ENCODE measurements at places on chromosomes 16 and 17.

DNA sequence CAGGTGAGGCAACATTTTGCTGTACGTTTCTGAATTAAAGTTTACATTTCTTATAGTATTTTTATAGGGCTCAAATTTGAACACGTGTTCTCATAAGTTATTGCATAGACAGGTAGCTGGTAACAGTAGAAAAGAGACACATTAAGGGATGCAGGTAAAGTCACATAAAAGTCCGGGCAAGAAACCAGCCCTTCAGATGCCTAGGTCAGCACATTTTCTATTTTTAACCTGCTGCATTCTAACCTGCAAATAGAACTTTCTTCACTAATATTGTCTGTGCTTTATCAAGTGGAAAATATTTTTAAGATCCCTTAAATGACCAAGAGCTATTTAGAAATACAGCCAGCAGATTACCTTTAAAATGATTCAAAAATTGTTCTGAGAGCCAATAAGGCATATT, 307.4 kb upstream of the AXIN2 start:
- H3K27me3 ChIP-seq = no peaks in the 10 kb centered on the region
- DNase-seq = no peak
- H3K4me1 ChIP-seq = no peaks in the 10 kb centered on the region
- H3K4me3 ChIP-seq = no peak overlapping the region
- no peak overlapping the region for H3K27ac ChIP-seq
- no peaks in the 10 kb centered on the region for H3K36me3 ChIP-seq

DNA sequence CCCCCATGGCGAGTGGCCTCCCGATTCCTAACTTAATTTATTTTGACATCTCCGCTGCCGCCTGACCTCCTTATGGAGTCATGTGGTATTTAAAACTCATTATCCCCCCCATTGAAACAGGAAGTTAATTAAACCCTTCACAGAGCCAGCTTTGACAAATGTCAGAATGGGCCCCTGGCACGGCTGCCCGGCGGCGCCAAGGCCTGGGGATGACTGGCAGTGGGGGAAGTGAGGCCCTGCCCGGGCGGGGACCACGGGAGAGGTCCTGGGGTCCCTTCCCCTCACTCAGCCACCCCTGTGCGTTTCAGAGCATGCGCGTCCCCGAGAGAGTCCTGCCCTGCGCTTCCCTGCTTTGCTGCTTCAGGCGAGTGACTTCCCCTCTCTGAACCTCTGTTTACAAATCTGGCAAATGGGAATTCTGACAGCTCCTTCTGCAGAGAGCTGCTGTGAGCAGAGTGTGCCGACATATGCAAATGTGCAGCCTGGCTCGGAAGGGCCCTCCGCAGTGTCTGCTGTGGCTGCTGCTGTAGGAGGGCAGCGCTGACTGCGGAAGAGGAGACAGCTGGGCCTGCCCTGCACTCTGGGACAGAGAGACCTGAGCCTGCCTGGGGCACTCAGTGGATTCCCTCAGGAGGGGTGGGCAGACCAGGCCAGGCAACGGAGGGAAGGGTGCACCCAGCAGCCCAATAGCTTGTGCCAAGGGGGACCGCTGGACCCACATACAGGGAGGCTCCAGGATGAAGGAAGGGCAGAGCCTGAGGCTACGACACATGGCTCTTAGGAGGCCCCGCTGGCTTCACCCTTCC, 4.4 kb upstream of the ZFPM1 start:
- H3K27me3 ChIP-seq = no peaks in the 10 kb centered on the region
- H3K36me3 ChIP-seq = no peaks in the 10 kb centered on the region
- no peaks in the 10 kb centered on the region for H3K4me1 ChIP-seq
- no peak overlapping the region for H3K27ac ChIP-seq

DNA sequence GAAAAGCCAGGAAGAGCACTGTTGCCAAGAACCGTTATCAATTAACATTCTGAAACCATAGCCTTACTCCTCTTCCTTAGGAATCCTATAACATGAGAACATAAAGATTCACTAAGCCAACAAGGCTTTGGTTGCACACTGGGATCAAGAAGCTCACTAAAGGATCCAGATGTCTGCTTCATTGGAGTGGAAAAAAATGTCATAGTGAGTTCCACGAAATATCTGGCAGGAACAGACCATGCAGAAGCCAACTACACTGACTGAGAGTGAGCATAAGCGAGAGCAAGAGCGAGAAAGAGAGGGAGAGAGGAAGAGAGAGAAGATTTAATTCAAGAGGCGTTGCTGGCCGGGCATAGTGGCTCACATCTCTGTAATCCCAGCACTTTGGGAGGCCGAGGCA, 13.4 kb upstream of the MEIOC start:
- no peaks in the 10 kb centered on the region for H3K4me1 ChIP-seq
- H3K36me3 ChIP-seq = no peaks in the 10 kb centered on the region
- no peak for DNase-seq
- no peak overlapping the region for H3K4me3 ChIP-seq
- H3K27ac ChIP-seq = no peak overlapping the region

- no peaks in the 10 kb centered on the region for H3K27me3 ChIP-seq
- no peak for DNase-seq
- H3K4me3 ChIP-seq = no peak overlapping the region
- H3K4me1 ChIP-seq = peaks cover 8% of the 10 kb centered on the region
- H3K27ac ChIP-seq = no peak overlapping the region
Measured at GRCh38 chr17:64382061-64382583, 8.5 kb downstream of the PECAM1 start.

DNA sequence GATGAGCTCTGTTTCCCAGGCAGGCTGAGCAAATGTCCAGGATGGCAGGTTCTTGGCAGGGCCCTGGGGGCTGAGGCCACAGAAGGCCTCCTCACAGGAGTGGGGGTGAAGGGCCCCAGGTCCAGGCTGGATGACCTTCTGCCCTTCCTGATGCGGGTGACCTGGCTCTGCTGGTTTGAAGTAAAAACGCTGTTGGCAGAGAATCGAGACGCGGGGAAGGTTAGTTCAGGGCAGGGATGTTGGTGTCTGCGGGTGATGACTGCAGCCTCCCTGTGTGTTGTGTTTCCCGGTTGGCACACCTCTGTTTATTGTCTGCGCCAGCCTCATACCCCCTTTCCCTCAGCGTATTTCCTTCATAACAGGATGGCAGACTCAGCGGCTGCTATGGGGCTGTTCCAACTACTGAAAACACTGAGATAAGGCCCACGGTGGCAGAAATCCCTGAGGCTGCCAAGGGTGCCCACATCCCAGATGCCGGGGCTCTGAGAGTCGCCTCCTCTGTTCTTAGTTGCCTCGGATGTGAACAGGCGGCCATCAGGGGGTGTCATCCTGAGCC, 104.6 kb downstream of the METRNL start:
- H3K4me1 ChIP-seq = peaks cover 10% of the 10 kb centered on the region
- peak; percentile 7 for DNase-seq
- no peak overlapping the region for H3K27ac ChIP-seq
- H3K36me3 ChIP-seq = no peaks in the 10 kb centered on the region
- no peak overlapping the region for H3K4me3 ChIP-seq

DNA sequence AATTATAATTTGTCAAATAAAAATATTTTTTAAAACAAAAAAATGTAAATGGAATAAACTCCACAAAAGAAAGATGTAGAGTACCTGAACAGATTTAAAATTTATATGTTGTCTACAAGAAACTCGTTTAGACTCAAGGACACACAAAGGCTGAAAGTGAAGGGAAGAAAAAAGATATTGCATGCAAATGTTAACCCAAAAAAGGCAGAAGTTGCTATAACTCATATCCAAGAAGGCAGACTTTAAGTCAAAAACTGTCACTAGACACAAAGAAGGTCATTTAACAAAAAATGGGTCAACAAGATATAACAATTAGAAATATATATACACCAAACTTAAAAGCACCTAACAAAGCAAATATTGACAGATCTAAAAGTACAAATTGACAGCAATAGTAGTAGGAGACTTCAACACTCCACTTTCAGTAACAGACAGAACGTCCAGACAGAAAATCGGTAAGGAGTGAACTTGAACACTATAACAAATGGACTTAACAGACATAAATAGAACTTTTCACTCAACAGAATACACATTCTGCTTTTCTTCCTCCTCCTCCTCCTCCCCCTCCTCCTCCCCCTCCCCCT, 40.8 kb upstream of the MYLK3 start:
- H3K36me3 ChIP-seq = no peaks in the 10 kb centered on the region
- H3K27ac ChIP-seq = no peak overlapping the region
- no peaks in the 10 kb centered on the region for H3K4me1 ChIP-seq

DNA sequence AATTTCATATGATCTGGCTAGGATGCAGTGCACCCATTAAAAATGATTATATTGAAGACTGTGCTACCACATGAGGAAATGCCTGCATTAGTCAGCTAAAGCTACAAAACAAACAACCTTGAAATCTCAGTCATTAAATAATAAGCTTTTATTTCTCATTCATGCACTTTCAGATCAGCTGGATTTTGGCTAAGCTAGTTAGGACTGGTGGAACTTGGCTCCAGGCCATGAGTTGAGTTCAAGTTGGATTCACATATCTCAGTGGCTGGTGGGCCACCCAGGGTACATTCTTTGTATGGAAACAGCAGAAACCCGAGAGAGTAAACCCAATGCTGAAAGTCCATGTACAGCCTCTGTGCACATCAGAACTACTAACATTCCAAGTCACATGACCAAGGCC, 6.4 kb upstream of the SLFN12L start:
- H3K4me1 ChIP-seq = no peaks in the 10 kb centered on the region
- no peak overlapping the region for H3K27ac ChIP-seq
- no peak for DNase-seq
- H3K36me3 ChIP-seq = no peaks in the 10 kb centered on the region
- no peaks in the 10 kb centered on the region for H3K27me3 ChIP-seq

GRCh38 chr16:22270525-22270924, 26.7 kb upstream of the POLR3E start:
- no peaks in the 10 kb centered on the region for H3K27me3 ChIP-seq
- no peak overlapping the region for H3K4me3 ChIP-seq
- H3K4me1 ChIP-seq = no peaks in the 10 kb centered on the region
- no peak for DNase-seq

DNA sequence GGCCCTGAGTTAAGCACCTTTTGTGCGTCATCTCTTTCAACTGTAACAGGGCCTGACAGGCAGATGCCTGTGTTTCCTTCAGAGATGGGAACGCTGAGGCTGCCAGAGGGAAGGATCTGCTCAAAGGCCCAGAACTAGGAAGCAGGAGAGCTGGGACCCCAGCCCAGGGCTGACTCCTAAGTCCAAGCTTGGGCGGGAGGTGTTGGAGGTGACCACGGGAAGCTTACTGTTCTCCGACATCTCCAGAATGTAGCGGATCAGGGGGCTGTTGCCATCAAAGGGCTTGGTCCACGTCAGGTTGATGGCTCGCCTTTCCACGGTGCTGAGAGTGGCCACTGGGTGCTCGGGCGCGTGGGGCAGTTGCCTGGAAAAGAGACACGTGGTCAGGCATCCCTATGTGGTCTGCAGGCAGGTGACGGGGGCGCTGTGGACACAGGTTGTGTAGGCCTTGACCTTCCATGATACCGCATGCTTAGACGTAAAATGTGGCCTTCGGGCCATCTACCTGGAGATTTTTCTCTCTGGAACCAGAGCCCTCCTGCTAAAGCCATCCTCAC, 111.4 kb upstream of the CDC42EP4 start:
- H3K36me3 ChIP-seq = peaks cover 16% of the 10 kb centered on the region
- no peak overlapping the region for H3K27ac ChIP-seq
- no peak overlapping the region for H3K4me3 ChIP-seq
- no peaks in the 10 kb centered on the region for H3K27me3 ChIP-seq
- DNase-seq = no peak
- H3K4me1 ChIP-seq = no peaks in the 10 kb centered on the region

- H3K27me3 ChIP-seq = peaks cover 4% of the 10 kb centered on the region
- H3K4me1 ChIP-seq = no peaks in the 10 kb centered on the region
- H3K36me3 ChIP-seq = no peaks in the 10 kb centered on the region
- no peak overlapping the region for H3K27ac ChIP-seq
Measured at GRCh38 chr16:86120201-86121192, 221.5 kb downstream of the IRF8 start.

- H3K36me3 ChIP-seq = no peaks in the 10 kb centered on the region
- DNase-seq = no peak
- no peaks in the 10 kb centered on the region for H3K27me3 ChIP-seq
- H3K27ac ChIP-seq = no peak overlapping the region
- no peak overlapping the region for H3K4me3 ChIP-seq
Measured at GRCh38 chr16:48617711-48618148, 7.8 kb upstream of the N4BP1 start.

GRCh38 chr17:32912218-32912897, 15.6 kb upstream of the TMEM98 start:
- DNase-seq = no peak
- H3K36me3 ChIP-seq = no peaks in the 10 kb centered on the region
- H3K27ac ChIP-seq = peak overlapping the region; percentile 76
- H3K4me1 ChIP-seq = peaks cover 12% of the 10 kb centered on the region
- H3K27me3 ChIP-seq = no peaks in the 10 kb centered on the region
- no peak overlapping the region for H3K4me3 ChIP-seq

DNA sequence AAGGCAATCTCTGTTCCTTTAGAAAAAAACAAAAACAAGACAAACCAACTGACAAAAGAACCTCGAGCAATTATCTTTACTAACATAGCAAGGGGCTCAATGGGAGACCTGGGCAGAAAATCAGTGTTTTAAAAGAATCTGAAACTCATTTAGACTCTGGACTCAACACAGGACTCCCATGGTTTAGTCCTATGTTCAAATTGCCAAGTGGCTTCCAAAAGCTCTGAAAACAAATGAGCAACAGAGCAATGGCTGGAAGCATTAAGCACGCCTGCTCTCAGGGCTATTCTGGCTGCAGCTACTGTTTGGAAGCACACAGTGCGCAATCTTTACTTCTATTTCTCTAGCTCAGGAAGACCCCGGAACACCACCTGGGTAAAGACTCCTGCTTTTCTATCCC, 162.0 kb downstream of the AATF start:
- H3K27me3 ChIP-seq = no peaks in the 10 kb centered on the region
- no peak overlapping the region for H3K27ac ChIP-seq
- H3K4me3 ChIP-seq = no peak overlapping the region
- peaks cover 11% of the 10 kb centered on the region for H3K36me3 ChIP-seq

DNA sequence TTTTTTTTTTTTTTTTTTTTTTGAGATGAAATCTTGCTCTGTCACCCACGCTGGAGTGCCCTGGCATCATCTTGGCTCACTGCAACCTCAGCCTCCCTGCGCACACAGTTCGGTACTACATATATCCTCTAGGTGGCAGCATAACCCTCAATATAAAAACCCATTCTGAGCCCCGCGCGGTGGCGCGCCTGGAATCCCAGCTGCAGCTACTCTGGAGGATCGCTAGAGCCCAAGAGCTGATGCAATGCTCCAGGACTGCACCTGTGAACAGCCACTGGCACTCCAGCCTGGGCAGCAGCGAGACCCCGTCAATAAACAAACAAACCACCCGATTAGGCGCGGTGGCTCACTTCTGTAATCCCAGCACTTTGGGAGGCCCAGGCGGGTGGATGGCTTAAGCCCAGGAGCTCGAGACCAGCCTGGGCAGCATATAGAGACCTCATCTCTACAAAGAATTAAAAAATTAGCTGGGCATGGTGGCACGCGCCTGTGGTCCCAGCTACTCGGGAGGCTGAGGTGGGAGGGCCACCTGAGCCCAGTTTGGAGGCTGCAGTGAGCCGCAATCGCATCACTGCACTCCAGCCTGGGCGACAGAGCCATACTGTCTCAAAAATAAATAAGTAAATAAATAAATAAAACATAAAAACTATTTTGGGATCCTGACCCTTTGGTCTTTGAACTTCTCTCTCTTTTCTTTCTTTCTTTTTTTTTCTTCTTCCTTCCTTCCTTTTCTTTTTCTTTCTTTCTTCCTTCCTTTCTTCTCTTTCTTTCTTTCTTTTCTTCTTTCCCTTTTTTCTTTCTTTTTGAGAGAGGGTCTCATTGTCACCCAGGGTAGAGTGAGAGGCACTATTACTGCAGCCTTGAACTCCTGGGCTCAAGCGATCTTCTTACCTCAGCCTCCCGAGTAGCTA, 15.4 kb upstream of the AKAP10 start:
- H3K4me3 ChIP-seq = peak overlapping the region; percentile 50
- no peaks in the 10 kb centered on the region for H3K36me3 ChIP-seq
- H3K27me3 ChIP-seq = no peaks in the 10 kb centered on the region
- peaks cover 2% of the 10 kb centered on the region for H3K4me1 ChIP-seq
- H3K27ac ChIP-seq = no peak overlapping the region
